ENCODE measurements at places on chromosomes 4 and X. TPM values are rescaled to one million over a fixed set of nuclear protein-coding genes. Genes with fewer than 3 reads are reported as not detected.
A peak's percentile ranks its signal among the peaks of the same experiment; 100 is the strongest.

DNA sequence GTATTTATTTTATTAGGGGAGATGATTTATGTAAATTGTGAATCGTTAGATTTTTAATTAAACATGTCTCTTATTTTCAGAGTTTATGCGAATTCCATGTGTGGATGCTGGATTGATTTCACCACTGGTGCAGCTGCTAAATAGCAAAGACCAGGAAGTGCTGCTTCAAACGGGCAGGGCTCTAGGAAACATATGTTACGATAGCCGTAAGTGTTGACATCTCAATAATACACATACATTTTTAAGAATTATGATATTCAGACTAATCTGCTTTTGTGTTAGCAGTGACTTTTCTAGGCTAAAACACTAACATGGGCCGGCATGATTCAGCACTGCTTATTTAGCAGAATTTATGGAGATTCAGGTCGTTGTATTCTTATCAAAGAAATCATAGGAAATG lies 91.2 kb downstream of the RAP1GDS1 start:
- DNase-seq: no peak

- no peak for DNase-seq
Observed at GRCh38 chrX:103073467-103073866, 9.5 kb upstream of the BEX1 start.

- DNase-seq: no peak
Observed at GRCh38 chr4:168979338-168979737, 30.7 kb downstream of the CBR4 start.

- no peak for DNase-seq
Observed at GRCh38 chr4:67996127-67996526, 32.8 kb upstream of the TMPRSS11A start.

GRCh38 chrX:12007881-12008280 lies 130.4 kb upstream of the FRMPD4 start:
- no peak for DNase-seq

DNA sequence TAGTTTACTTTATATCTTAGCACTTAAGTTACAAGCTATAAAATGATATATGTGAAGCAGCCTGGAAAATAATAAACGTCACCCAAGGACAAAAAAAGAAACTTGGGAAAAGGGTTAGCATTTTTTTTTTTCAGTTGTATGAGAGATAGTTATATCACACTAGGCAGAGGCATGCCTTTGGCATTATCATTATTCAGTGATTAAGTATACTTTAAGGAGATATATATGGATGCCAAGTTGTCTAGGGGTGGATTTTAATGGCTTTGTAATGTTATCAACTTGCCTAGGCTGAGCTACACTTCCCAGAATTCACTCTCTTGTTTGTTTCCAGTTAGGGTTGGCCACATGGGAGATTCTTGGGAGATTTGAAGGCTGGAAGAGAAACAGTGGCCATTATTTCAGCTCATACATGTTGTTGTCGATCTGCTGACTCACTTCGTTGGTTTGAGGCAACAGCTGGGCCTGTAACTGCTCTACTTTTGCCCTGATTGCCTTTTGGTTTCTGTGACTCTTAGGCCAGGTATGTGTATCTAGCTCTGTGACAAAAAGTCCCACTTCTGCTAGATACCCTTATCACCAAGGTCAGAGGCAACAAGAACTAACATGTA lies 11.5 kb upstream of the SRPX start:
- no peak for DNase-seq

GRCh38 chr4:53023677-53024299 lies 161.7 kb downstream of the RASL11B start:
- no peak for DNase-seq

- DNase-seq: no peak
Observed at GRCh38 chrX:45172890-45173289, 27.8 kb downstream of the DIPK2B start.

DNA sequence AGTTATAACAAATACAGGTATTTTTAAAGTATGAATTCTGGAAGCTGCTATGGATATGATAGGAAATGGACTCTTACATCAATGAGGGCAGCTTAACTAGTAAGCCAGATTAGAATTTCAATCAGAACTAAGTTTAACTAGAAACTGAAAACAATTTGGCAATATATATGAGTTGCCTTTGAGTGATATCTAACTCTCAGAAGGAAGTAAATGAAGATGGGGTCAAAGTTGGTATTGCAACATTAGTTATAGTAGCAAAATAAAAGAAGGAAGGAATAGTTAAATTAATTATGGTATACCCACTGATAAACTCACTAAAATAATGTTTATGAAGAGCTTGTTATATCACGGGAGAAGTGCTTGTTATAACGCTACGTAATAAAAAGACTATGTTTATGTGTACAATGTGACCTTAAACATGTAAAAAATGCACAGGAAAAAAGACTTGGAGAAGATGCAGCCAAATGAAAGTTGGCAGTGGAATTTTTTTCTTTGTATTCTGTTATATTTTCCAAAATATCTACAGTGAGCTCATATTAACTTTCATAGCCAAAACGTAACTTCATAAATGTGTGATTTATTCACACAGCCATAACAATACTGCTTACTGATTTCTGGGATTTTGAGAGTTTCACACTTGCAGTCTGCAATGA lies 34.5 kb downstream of the PHKA2 start:
- DNase-seq: no peak

GRCh38 chr4:119135721-119136121 lies at the start of gene MYOZ2:
MYOZ2 (plus strand) TSS chr4:119135832; CDS start chr4:119136526, 694 bp downstream.
- no peak for DNase-seq

- DNase-seq: no peak
Observed at GRCh38 chr4:80333121-80333520, 2.4 kb upstream of the CFAP299 start.

- DNase-seq: peak; percentile 64
Observed at GRCh38 chrX:154097003-154097588, 421 bp downstream of the MECP2 start.

- no peak for DNase-seq
Observed at GRCh38 chrX:16687514-16687913, 25.0 kb downstream of the CTPS2 start.

- no peak for DNase-seq
Observed at GRCh38 chr4:24251589-24251988, 332.8 kb downstream of the DHX15 start.

DNA sequence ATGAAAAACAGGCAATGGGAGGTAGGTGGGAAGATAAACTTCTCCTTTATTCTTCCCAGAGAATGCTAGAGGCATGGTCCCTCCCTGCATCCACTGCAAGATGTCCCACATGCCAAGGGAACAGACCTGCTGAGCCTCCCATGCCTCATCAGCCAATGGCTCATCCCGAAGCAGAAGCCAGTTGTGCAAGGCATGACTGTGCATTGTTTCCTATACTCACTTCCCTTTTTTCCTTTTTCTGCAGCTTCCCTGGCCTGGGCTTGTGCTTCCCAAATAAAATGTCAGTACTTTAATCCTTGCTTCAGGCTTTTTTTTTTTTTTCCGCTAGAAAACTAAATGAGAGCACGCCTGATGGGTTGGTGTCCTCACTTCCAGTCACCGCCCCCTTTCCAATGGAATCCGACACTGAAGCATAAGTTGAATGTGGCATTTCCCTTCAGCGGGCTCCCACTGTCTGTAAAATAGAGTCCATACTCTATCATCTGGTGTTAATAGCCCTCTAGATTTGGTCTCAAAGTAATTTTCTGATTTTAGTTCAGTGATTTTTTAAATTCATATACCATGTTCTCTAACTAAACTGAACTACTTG lies 239.0 kb upstream of the JADE1 start:
- DNase-seq: no peak

GRCh38 chrX:135974279-135974856 lies 580 bp upstream of the MMGT1 start:
- peak; percentile 62 for DNase-seq

GRCh38 chr4:52892880-52893279 lies 30.8 kb downstream of the RASL11B start:
- DNase-seq: no peak

DNA sequence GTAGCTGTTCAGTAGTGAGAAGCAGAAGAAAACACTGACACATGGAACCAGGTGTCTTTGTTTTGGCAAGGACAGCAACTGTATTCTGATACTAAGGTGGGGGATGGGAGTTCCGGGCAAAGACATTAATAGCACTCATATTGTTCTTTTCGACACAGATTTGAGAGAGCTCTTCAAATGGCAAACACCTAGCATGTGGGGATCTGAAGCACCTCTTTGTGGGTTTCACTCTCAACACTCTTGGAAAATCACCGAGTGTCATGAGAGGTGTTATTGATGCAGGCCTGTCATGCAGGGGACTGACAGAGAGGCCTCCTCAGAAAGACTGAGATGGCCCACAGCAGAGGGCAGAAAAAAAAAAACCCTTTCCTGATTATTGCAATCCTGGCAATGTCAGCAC lies 228.4 kb upstream of the VCX start:
- no peak for DNase-seq

DNA sequence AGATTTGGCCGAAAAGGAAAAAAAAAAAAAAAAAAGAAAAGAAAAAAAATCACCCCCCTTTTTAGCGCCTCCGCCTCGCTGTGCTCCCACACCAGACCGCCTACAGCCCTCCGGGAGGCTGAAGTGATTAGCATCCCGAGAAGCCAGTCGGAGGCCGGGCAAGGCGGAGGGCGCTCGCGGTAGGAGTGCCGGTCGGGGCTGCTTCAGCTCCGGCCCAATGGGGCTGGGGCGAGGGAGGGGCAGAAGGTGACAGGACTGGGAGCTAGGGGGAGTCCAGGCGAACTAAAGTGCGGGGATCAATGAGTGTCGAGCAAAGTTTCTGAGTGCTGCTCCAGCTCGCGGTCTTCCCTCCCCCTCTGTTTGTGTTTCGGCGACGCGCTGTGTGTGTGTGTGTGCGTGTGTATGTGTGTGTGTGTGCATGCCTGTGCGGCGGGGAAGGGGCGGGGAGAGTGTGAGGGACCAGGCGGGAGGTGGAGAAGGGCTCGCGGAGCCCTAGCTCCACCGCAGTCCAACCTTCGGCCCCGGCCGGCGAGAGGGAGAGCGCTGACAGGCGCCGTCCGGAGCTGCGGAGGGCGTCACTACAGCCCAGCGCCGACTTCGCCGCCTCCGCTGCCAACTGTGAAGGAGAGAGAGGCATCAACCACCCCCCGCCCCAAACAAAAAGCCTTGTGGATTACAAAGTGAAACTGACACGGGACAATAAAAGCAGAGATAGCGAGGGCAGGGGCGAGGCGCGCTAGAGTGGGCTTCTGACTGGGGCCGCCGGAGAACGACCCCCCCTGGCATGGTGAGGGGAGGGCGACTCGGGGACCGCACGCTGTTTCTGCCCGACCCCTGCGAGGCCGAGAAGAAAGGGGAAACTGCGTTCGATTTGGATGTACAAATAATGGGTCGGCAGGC lies at the start of gene FAT4:
Gene FAT4, plus strand, starts transcription at position 280 of the 900 bp plus-strand sequence. CDS start 1,457 bp downstream, outside the sequence.
- no peak for DNase-seq

The PRDM8 gene
- 11.1 TPM for total RNA-seq

The SSX5 gene
- not detected for total RNA-seq

The ARHGAP36 gene
- total RNA-seq: not detected

The CYP4V2 gene
- total RNA-seq: 29.4 TPM

The GPRIN3 gene
- 6.5 TPM for total RNA-seq

The INPP4B gene
- total RNA-seq: 18.8 TPM

The DOCK11 gene
- total RNA-seq: 110 TPM

The GPR173 gene
- total RNA-seq: 0.11 TPM

The CCDC149 gene
- total RNA-seq: not detected

The PCSK1N gene
- total RNA-seq: 4.9 TPM

The CYSLTR1 gene
- 0.80 TPM for total RNA-seq

The PDZD4 gene
- 0.31 TPM for total RNA-seq

The SULT1E1 gene
- total RNA-seq: not detected

The GPR82 gene
- not detected for total RNA-seq

The FTHL17 gene
- not detected for total RNA-seq

The ODAPH gene
- not detected for total RNA-seq
